Type B pancreatic cell (in vitro differentiated cells): ENCODE measurements at places on chromosomes 12 and 14. TPM values are rescaled to one million over a fixed set of nuclear protein-coding genes. Genes with fewer than 3 reads are reported as not detected.

TEX52 gene
- total RNA-seq: not detected in 2 replicates

WASHC3 gene
- 19.2 and 21.1 TPM in 2 replicates for total RNA-seq

MYF5 gene
- not detected in 2 replicates for total RNA-seq

TESPA1 gene
- not detected in 2 replicates for total RNA-seq

CCDC175 gene
- total RNA-seq: 0.39 TPM in 1 of 2 replicates, not detected in the other

SLC6A12 gene
- total RNA-seq: 2.1 and 3.0 TPM in 2 replicates

STON2 gene
- total RNA-seq: 40.4 and 105 TPM in 2 replicates

KLRK1 gene
- not detected in 2 replicates for total RNA-seq

PAX9 gene
- 5.6 and 6.3 TPM in 2 replicates for total RNA-seq

HRK gene
- 1.9 and 6.6 TPM in 2 replicates for total RNA-seq

ZBTB42 gene
- 6.6 and 11.5 TPM in 2 replicates for total RNA-seq

MYL2 gene
- total RNA-seq: not detected in 2 replicates

GLS2 gene
- total RNA-seq: 6.7 and 7.0 TPM in 2 replicates

OR8S1 gene
- total RNA-seq: not detected in 2 replicates

PMCH gene
- total RNA-seq: not detected in 2 replicates

SCNN1A gene
- total RNA-seq: 29.2 and 72.7 TPM in 2 replicates

SPTB gene
- 3.8 and 5.0 TPM in 2 replicates for total RNA-seq

RTN1 gene
- 4.9 and 11.1 TPM in 2 replicates for total RNA-seq

GARIN6 gene
- total RNA-seq: not detected in 2 replicates

NAV3 gene
- total RNA-seq: 5.6 and 24.9 TPM in 2 replicates

MAX gene
- total RNA-seq: 97.0 and 147 TPM in 2 replicates

MLEC gene
- total RNA-seq: 168 and 172 TPM in 2 replicates

CCDC196 gene
- total RNA-seq: not detected in 2 replicates

SELPLG gene
- total RNA-seq: 0.31 and 0.48 TPM in 2 replicates

VRTN gene
- total RNA-seq: not detected in 2 replicates

TMBIM4 gene
- total RNA-seq: 37.4 and 43.1 TPM in 2 replicates

TMEM260 gene
- 26.1 and 30.0 TPM in 2 replicates for total RNA-seq

PTCSC3 gene
- total RNA-seq: not detected in 2 replicates

WIF1 gene
- total RNA-seq: 2.3 and 14.9 TPM in 2 replicates

FLVCR2 gene
- 5.6 and 11.8 TPM in 2 replicates for total RNA-seq

SLC17A8 gene
- total RNA-seq: 2.6 and 6.1 TPM in 2 replicates

ESR2 gene
- total RNA-seq: 0.19 and 0.53 TPM in 2 replicates

TAS2R31 gene
- total RNA-seq: 2.1 and 4.3 TPM in 2 replicates

MIP gene
- total RNA-seq: not detected in 2 replicates
